ENCODE measurements at places on chromosomes 11 and 22.

- DNase-seq: no peak
Measured at GRCh38 chr11:46015941-46016340, 93.5 kb downstream of the LARGE2 start.

DNA sequence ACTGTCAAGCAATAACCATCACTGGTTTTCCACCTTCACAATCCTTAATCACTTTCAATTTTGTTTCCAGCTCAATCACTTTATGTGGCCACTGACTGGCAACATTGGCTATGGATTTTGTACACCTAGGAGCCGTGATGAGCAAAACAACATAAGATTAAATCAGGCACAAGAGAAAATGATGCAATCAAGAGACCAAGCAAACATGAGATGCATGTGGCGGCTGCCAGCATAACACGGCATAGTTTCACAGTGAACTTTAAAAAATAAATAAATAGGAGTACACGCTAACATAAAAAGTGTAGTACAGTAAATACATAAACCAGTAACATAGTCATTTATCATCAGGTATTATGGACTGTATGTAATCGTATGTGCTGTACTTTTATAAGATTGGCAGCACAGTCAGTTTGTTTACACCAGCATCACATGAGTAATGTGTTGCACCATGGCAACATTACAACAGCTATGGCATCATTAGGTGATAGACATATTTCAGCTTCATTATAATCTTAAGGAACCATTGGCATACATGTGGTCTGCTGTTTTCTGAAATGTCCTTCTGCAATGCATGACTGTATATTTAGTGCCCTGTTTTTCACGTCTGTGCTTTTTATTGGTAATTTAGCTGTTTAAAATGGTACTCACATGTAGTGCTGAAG lies 83.3 kb upstream of the PRDM11 start:
- no peak for DNase-seq

- DNase-seq: no peak
Measured at GRCh38 chr11:70739091-70739490, 340.8 kb downstream of the CTTN start.

DNA sequence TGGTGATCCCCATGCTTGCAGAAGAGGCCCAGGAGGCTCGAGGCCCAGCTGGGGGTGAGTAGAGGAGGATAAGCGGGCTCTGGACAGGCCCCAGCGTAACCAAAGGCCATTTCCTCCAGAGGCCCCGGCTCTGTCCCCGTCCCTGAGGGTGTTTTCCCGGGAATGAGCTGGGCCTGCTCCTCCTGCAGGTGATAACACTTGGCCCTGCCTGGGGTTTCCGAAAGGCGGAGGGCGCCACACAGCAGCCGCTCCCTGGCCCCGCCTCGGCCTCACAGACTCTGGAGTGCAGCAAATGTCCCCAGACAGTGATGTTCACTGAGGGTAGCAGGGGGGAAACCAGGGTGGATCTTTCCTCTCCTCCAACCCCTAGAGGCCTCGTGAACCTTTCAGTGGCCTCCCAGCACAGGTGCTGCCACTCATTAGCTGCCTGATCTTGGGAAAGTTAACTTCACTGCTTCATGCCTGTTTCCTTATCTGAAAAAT lies 10.5 kb upstream of the MGAT3 start:
- DNase-seq: no peak

- no peak for DNase-seq
Measured at GRCh38 chr22:40720538-40721256, 41.4 kb downstream of the MCHR1 start.

GRCh38 chr11:61024938-61025820 lies 53.7 kb downstream of the CD6 start:
- DNase-seq: peak; percentile 35

GRCh38 chr11:90364527-90364926 lies 141.7 kb upstream of the CHORDC1 start:
- DNase-seq: no peak

- DNase-seq: no peak
Measured at GRCh38 chr11:111819161-111819828, 52.1 kb downstream of the ALG9 start.

DNA sequence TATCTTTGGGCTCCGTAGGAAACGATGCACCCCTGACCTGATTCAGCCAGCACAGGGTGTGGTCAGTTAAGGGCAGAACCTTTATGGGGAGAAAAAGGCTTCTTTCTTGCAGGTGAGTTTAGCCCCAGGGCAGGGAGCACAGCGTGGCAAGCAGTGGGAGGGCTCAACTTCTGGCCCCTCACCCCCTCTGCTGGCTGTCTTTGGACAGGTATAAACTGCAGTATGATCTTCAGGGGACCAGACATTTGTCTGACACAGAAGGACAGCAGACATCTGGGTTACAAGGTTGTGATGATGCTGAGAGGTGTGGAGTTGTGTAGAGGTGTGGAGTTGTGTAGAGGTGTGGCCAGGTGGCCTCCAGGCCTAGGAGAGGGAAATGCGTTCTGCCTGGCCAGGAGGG lies 324.0 kb upstream of the PLET1 start:
- DNase-seq: no peak

DNA sequence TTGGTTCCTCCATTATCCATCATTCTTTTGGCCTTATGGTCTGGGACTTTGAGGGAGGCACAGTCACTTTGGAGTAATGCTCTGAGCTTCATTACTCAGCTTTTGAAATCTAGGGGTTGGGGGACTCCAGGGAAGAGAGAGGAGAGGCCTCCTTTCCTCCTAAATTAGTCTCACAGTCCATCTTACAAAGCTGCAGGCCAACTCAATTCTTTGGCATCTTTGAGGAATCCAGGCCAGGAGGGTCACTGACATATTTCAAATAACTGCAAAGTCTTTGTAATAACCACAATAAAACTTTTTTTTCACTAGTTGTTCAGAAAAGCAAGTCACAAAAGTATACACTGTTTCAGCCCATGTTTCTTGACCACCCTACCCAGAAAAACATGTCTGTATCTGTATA lies 73.3 kb upstream of the FAR1 start:
- no peak for DNase-seq

DNA sequence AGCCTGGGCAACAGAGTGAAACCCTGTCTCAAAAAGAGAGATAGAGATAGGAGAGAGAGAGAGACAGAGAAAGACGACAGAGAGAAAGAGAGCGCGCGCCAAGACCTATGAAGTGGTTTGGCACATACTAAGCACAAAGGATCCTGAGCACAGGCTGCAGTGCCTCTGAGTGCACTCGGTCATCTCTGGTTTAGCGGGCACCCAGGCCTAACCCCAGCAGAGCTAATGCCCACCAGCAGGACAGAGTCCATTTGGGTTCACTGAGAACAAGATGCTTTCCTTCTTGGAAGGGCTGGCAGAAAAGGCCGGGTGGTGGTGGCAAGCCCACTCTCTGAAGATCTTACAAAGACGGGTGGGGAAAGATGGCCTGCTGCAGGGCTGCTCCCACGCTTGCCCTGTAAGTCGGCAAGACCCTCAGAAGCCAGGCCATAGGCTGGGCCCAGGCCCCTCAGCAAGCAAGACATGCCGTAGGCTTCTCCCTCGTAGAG lies 3.3 kb downstream of the SCARF2 start:
- DNase-seq: no peak

DNA sequence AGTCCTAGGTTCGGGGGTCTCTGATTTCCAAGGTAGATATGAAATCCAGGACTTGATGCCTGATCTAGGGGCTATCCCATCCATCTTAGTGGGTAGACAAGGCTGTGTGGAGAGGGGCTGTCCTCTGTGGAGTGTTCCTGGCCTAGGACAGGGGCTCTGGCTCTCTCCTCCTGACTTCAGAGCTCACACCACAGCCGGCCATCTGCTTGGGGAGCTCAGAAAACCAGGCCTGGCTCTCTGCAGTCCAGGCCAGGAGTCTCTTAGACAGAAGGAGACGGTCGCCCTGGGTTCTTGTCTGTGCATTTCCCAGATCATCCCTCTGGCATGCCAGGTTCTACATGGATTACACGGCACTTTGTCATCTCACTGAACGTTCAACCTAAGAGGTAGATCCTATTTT lies 17.9 kb downstream of the TUB start:
- no peak for DNase-seq

GRCh38 chr11:114147375-114148012 lies 88.0 kb downstream of the ZBTB16 start:
- no peak for DNase-seq

GRCh38 chr11:120571476-120571875 lies 59.9 kb downstream of the GRIK4 start:
- no peak for DNase-seq

- DNase-seq: peak; percentile 57
Measured at GRCh38 chr22:41447435-41448188, 1.0 kb upstream of the TOB2 start.

GRCh38 chr11:17314232-17314547 lies 37.4 kb upstream of the NCR3LG1 start:
- no peak for DNase-seq

DNA sequence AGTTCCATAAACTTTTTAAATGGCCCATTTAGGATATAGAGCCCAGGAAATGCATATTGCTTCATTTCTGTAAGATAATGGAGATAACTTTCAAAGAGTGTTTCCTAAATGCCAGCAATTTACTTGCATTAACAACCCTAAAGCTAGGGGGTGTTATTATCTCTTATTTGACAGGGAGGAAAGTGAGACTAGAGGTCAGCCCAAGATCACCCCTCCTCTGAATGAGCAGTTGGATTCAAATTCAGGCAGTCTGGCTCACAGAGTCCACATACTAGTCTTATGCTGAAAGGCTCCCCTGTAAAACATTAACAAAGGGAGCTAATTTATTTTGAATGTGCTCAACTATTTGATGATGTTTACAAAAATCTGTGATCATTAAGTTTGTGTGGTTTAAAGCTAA lies 49.9 kb upstream of the TRIM77 start:
- no peak for DNase-seq

DNA sequence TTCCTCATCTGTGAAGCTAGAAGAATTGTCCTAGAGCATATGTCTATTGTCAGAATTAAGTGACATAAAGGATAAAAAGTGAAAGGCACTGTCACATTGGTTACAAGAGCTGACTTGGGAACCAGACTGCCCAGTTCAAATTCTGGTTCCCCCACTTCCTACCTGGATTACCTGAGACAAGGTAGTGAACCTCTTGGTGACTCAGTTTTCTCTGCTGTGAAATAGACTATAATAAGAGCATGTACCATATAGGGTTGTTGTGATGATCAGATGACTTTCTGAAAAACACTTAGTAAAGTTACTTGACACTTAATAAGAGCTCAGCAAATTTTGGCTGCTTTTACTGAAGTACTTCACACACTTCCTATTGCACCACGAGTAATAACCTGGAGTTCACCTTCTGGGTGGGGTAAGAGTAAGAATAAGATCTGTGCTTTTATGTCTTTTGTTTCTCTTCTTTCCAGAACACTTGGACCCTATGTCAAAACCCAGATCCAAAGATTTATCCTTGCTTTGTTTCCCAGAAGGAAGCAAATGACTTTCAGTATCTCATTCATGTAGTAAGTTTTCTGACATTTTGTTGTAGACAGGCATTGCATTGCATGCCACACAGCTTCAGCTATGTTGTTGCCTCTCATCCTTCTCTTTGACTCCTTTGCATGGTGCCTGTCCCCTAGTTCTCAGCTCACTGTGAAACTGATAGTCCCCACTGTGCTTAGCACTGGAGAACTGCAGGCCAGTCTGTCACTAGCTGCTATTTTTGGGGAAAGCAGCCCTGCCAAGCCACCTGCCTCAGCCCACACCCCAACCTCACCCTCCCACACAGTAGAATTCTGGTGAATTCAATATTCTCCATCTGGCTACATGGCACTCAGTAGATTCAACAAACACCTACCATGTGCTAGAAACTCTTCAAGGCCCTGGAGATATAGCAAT lies 121.8 kb upstream of the POU2AF2 start:
- DNase-seq: no peak

- no peak for DNase-seq
Measured at GRCh38 chr22:38455076-38455529, at the start of gene KCNJ4. Gene KCNJ4 (minus strand): TSS chr22:38455199. CDS start chr22:38428132, 27,067 bp downstream.

GRCh38 chr11:46554213-46555147 lies 39.3 kb downstream of the AMBRA1 start:
- no peak for DNase-seq

DNA sequence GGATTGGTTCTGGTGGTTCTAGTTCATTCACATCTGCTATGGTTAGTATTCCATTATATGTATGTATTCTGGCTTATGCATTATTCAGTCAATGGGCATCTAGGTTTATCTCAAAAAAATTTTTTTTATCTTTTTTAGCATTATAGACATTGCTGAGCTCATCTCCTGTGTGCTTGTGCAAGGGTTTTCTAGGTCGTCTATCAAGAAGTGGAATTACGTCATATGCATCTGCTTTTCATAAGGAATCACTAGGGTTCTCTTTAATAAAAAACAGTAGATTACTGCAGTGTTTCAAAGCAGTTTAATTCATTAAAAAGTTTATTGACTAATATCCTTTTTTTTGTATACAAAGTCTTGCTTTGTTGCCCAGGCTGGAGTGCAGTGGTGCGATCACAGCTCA lies 21.3 kb downstream of the TBC1D22A start:
- DNase-seq: no peak

GRCh38 chr11:80538040-80538439 lies 1097.2 kb upstream of the TENM4 start:
- no peak for DNase-seq

GRCh38 chr11:23336961-23337360 lies 476.7 kb upstream of the CCDC179 start:
- no peak for DNase-seq

DNA sequence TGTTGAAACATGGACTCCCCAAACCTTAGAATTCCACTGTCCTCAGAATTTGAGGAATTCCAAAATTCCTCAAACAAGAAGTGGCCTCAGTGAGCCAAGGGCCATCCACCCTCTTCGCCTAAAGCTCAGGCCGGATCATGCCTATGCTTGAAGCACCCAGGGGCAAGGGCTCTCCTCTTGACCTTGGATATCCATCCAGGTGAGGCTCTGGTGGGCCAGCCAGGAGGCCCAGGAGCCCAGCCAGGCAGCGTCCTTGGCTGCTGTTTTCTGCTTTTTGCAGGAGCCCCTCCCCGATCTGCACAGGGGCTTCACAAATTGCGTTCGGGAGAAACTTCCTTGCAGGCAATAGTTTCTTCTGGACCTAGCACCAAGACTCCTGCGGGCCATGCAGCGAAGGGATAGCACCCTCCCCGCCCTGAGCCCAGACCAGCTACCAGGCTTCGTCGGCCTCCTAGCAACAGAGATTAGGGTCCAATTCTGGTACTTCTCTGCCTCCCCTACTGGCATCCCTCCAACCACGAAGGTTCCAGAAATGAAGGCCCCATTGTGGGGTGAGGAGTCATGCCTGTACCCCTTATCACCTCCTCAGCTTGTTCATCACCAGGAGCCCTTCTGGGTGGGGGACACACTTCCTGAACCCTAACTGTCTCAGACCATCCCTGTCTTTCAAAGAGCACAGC lies 2.0 kb downstream of the PHLDA2 start:
- DNase-seq: no peak

- DNase-seq: no peak
Measured at GRCh38 chr11:128227466-128227865, 359.9 kb downstream of the ETS1 start.
